ENCODE measurements at places on chromosomes 7 and 10.

GRCh38 chr10:43962346-43963191 lies 313.9 kb upstream of the ZNF32 start:
- no peaks in the 10 kb centered on the region for H3K36me3 ChIP-seq
- H3K27ac ChIP-seq: no peak overlapping the region
- peaks cover 15% of the 10 kb centered on the region for H3K4me1 ChIP-seq
- peak; percentile 14 for DNase-seq

DNA sequence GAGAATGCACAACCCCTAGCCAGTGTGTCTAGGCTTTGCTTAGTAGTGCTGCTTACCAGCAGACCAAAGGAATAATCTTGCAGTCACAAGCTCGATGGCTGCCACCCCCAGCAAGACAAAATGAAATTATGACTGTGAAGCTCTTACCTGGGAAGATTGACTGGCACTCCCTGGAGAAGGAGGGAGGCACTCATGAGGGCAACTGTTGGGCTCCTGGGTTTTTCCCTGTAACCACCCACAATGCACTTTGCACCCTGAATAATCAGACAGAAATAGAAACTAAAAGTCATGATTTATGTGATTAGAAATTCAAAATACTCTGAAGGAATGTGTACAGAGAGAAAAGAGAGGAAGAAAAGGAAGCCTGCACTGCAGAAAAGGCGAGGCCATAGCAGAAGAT lies 144.3 kb upstream of the DGKB start:
- H3K36me3 ChIP-seq: no peaks in the 10 kb centered on the region
- H3K27me3 ChIP-seq: no peaks in the 10 kb centered on the region
- no peak for DNase-seq
- no peak overlapping the region for H3K27ac ChIP-seq
- no peaks in the 10 kb centered on the region for H3K4me1 ChIP-seq
- H3K4me3 ChIP-seq: no peak overlapping the region

- H3K36me3 ChIP-seq: no peaks in the 10 kb centered on the region
- H3K4me1 ChIP-seq: peaks cover 9% of the 10 kb centered on the region
- no peak overlapping the region for H3K27ac ChIP-seq
- no peaks in the 10 kb centered on the region for H3K27me3 ChIP-seq
- no peak overlapping the region for H3K4me3 ChIP-seq
These were observed 177.4 kb downstream of the ARHGAP12 start for GRCh38 chr10:31751051-31751737.

DNA sequence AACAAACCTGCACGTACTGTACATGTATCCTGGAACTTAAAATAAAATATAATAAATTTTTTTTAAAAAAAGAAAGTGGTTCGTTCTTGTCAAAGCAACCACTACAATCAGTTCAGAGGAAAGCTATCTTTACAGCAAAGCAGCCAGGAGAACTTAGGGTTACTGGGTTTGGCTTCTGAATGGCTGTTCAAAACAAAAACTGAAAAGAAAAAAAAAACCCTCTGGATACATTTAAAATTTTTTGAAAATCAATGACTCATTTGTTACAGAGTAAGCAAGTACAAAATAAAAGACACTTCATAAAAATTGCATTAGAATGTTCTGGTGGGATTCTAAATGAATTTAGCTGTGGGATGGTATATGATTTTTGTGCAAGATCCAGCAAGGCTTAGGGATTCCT lies 28.6 kb upstream of the ADD3 start:
- no peak for DNase-seq
- H3K4me1 ChIP-seq: no peaks in the 10 kb centered on the region
- H3K36me3 ChIP-seq: no peaks in the 10 kb centered on the region
- no peak overlapping the region for H3K4me3 ChIP-seq
- peaks cover 3% of the 10 kb centered on the region for H3K27me3 ChIP-seq

- H3K4me1 ChIP-seq: peaks cover 60% of the 10 kb centered on the region
- H3K27me3 ChIP-seq: no peaks in the 10 kb centered on the region
- H3K4me3 ChIP-seq: no peak overlapping the region
- DNase-seq: no peak
- no peak overlapping the region for H3K27ac ChIP-seq
- H3K36me3 ChIP-seq: peaks cover 66% of the 10 kb centered on the region
These were observed 8.1 kb downstream of the MAP3K8 start for GRCh38 chr10:30442019-30442606.

GRCh38 chr7:132492823-132493445 lies 83.3 kb downstream of the PLXNA4 start:
- H3K4me1 ChIP-seq: peaks cover 41% of the 10 kb centered on the region
- H3K27ac ChIP-seq: no peak overlapping the region
- no peak overlapping the region for H3K4me3 ChIP-seq
- peaks cover 56% of the 10 kb centered on the region for H3K36me3 ChIP-seq
- peaks cover 2% of the 10 kb centered on the region for H3K27me3 ChIP-seq
- DNase-seq: no peak

GRCh38 chr10:29555091-29555745 lies 79.6 kb downstream of the SVIL start:
- H3K4me3 ChIP-seq: no peak overlapping the region
- H3K27ac ChIP-seq: peak overlapping the region; percentile 29
- peaks cover 19% of the 10 kb centered on the region for H3K4me1 ChIP-seq
- DNase-seq: no peak
- H3K36me3 ChIP-seq: peaks cover 16% of the 10 kb centered on the region
- H3K27me3 ChIP-seq: no peaks in the 10 kb centered on the region

DNA sequence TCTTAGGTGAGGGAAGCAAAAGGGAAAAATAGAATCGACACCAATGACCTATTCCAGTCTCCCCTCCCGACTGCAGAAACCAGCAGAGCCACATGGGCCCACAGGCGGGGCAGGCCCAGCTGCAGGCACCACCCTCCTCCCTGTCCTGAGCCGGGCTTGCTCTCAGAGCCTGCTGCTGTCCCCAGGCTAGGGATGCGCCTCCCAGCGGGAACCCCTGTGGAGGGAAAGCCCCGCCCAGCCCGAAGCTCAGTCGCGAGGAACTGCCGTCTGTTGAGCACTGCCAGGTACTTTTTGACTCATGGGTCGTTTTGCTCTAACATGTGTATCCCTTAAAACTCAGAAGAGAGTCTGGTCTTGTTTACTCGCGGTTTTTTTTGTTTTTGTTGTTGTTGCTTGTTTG lies 124.5 kb upstream of the RET start:
- H3K36me3 ChIP-seq: no peaks in the 10 kb centered on the region
- peaks cover 14% of the 10 kb centered on the region for H3K27me3 ChIP-seq
- DNase-seq: peak; percentile 19

DNA sequence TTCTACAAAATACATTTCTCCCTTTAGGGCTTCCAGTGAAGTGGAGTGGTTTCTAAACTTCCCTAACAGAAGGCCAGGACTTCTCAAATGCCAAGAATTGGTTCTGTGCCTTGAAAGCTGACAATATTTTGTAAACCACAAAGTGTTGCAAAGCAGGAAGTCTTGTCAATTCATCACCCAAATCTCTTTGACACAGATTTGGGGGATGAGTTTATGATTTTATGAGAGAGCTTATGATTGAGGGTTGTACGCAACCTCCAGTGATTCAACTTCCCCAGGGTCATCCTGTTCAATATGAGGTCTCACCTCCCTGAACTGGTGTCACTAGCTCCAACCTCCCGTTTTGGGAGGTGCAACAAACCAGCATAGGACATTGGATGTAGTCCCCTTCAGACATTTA lies 83.7 kb downstream of the PRLHR start:
- H3K27ac ChIP-seq: no peak overlapping the region
- peaks cover 6% of the 10 kb centered on the region for H3K4me1 ChIP-seq
- H3K4me3 ChIP-seq: no peak overlapping the region
- H3K27me3 ChIP-seq: peaks cover 30% of the 10 kb centered on the region
- peaks cover 3% of the 10 kb centered on the region for H3K36me3 ChIP-seq

DNA sequence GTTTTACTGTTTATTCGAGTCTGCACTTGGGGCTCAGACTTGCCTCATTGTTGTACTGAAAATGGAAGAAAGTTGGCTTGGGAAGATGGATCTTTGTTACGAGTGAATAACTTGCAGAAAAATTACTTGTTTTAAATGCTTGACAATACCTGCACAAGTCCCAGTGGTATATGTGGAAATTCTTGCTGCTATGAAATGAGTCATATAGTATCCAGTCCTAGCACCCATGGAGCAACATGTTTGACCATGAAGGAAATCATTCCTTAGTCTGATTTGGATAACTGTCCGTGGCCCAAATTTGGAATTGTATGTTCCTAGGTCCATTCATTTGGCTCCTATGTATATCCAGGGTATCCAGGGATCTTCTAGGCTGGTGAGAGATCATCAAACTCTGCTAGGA lies 1096.8 kb downstream of the KCNMA1 start:
- no peak overlapping the region for H3K4me3 ChIP-seq
- DNase-seq: no peak
- no peaks in the 10 kb centered on the region for H3K36me3 ChIP-seq
- H3K27ac ChIP-seq: no peak overlapping the region

GRCh38 chr7:16420329-16420648 lies 1.0 kb downstream of the CRPPA start:
- no peak for DNase-seq
- peak overlapping the region; percentile 98 for H3K27ac ChIP-seq
- H3K4me1 ChIP-seq: peaks cover 24% of the 10 kb centered on the region
- peaks cover 10% of the 10 kb centered on the region for H3K36me3 ChIP-seq

DNA sequence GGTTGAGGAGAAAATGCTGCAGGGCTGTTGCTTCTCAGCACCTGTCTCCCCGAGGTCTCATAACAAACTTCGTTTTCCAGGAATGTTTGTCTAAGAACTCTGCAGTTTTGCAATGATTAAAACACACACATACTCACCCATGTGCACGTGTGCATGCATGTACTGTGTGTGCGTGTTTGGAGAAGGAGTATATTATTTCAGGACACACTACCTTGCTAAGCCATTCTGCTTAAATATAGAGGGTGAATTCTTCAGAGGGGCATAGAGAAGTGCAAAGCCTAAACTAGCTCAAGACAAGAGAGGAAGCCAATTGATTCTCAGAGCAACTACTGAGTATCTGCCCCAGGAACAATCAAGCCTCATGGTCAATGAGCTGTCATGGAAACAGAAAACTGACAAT lies 298.4 kb upstream of the MGMT start:
- no peak overlapping the region for H3K27ac ChIP-seq
- no peak for DNase-seq
- no peaks in the 10 kb centered on the region for H3K27me3 ChIP-seq
- no peaks in the 10 kb centered on the region for H3K4me1 ChIP-seq
- H3K36me3 ChIP-seq: no peaks in the 10 kb centered on the region
- no peak overlapping the region for H3K4me3 ChIP-seq

DNA sequence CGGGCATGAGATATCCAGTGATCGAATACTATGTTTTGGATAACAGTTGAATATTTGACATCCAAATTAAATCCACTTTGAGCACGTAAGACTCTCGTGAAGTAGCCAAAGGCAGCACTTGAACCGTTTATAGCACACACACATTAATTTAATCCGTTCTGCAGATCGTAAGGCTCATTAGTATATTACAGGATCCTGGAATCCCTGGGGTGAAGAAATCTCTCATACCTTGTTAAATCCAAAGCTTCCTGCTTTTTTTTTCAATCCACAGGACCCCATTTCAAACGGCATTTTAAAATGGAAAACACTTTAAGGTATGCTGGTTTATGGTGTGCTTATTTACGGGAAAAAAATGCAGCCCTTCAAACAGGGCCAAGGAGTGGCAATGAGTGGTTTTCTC lies 158.4 kb upstream of the ADARB2 start:
- no peak overlapping the region for H3K4me3 ChIP-seq
- H3K36me3 ChIP-seq: no peaks in the 10 kb centered on the region

DNA sequence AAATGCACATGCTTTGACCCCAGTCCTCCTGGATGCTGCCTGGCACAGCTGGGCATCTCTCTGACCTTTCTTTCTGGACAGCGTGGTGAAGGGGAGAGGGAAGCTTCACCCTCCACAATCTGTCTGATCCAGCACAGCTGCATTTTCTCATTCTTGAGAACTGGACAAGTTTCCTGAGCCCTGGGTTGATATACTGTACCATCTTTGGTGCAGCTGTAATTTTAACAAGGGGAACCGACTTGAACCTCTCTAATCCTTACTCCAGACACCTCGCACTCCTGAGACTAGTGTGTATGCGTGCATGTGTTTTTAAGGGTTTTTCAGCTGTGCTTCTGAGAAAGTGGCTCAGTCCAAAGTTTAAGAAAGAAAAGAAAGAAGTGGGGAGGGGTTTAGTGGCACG lies 655.7 kb downstream of the INHBA start:
- no peaks in the 10 kb centered on the region for H3K36me3 ChIP-seq
- no peak overlapping the region for H3K4me3 ChIP-seq
- H3K27ac ChIP-seq: no peak overlapping the region
- H3K4me1 ChIP-seq: no peaks in the 10 kb centered on the region
- DNase-seq: no peak

DNA sequence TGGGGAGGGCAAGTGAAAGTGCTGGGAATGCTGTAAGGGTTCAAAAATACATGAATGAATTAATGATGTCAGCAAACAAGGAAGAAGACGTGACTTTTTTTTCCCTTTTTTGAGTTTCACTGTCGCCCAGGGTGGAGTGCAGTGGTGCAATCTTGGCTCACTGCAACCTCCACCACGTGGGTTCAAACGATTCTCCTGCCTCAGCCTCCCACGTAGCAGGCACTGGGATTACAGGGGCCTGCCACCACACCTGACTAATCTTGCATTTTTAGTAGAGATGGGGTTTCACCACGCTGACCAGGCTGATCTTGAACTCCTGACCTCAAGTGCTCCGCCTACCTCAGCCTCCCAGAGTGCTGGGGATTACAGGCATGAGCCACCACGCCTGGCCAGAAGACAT lies 30.0 kb downstream of the DENND10 start:
- no peaks in the 10 kb centered on the region for H3K27me3 ChIP-seq
- DNase-seq: no peak
- peaks cover 71% of the 10 kb centered on the region for H3K4me1 ChIP-seq

DNA sequence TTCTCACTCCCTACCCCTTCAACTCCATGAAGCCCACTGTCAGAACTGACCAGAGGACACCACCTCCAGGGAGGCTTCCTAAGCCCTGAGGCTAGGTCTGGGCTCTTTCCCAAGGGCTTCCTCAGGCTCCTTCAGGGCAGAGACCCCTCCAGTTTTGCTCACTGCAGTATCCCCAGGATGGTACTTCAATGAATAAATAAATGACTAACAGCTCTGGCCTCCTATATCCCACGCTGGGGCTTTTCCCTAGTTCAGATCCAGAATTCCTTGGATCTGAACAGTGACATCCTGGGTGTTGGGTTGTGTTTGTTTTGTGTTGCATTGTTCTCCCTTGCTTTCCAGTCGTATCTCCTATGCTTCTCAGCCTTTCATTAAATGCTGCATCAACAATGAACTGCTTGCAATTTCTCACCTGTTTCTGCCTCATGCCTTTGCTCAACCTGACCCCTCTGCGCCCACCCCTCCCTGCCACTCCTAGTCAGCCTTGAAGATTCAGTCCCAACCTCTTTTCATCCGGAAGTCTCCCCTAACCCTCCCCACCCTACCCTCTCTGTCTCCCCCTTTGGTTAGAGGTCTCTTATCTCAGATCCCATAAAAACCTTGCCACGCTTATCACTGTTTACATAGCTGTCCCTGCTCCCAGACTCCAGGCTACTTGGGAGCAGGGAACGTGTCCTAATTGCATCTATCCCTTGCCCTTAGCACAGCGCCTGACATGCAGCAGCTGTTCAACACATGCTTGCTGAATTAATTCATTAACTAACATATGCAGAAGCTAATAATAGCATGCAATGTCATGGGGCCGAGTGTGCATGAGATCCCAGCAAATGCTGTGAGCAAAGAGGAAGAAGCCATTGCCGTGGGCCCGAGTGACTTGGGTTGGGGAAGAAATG lies 41.7 kb downstream of the PPP1R3C start:
- no peak for DNase-seq
- H3K36me3 ChIP-seq: no peaks in the 10 kb centered on the region
- peaks cover 13% of the 10 kb centered on the region for H3K27me3 ChIP-seq
- H3K27ac ChIP-seq: no peak overlapping the region
- no peaks in the 10 kb centered on the region for H3K4me1 ChIP-seq

Data from activated CD8-positive, alpha-beta T cell treated with anti-CD3 and anti-CD28 coated beads, Interleukin-2, amount 10 ng/mL, durations not matched to agents 7 days and 5 days (primary cell).